ENCODE measurements at places on chromosomes 5 and 9. TPM values are rescaled to one million over a fixed set of nuclear protein-coding genes. Genes with fewer than 3 reads are reported as not detected.

DNA sequence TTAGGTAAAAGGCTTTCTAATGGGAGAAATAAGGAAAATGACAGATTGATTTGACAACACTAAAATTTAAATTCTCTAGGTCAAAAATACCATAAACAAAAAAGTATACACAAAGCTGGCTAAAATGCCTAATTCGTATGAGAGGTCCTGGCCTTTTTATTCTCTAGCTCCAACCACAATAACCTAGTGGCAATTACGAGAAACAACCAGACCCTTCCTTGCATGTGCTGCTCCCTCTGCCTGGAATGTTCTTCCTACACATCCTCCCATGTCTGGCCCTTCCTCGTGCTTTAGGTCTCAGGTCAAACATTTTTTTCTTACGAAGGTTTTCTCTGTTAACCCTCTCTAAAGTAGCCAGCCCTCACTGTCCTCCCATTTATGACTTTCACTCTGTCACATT lies 176.4 kb upstream of the PLPPR1 start:
- no peak for DNase-seq

GRCh38 chr9:13282998-13283397 lies 3.5 kb upstream of the MPDZ start:
- no peak for DNase-seq

- DNase-seq = no peak
These were observed 128.7 kb downstream of the ATG10 start for GRCh38 chr5:82100303-82101077.

PCDH12 gene
- total RNA-seq = 1.2 TPM

- no peak for DNase-seq
These were observed 68.3 kb downstream of the TBCA start for GRCh38 chr5:77707791-77708190.

GRCh38 chr5:1702318-1702717 lies 97.3 kb downstream of the MRPL36 start:
- no peak for DNase-seq

- peak; percentile 22 for DNase-seq
These were observed 5.5 kb downstream of the NR2F1 start for GRCh38 chr5:93588352-93589151.

SCGB3A2 gene
- not detected for total RNA-seq

SPINK13 gene
- not detected for total RNA-seq

PCDHA1 gene
- total RNA-seq = 0.32 TPM

ADCY2 gene
- 14.8 TPM for total RNA-seq

DNA sequence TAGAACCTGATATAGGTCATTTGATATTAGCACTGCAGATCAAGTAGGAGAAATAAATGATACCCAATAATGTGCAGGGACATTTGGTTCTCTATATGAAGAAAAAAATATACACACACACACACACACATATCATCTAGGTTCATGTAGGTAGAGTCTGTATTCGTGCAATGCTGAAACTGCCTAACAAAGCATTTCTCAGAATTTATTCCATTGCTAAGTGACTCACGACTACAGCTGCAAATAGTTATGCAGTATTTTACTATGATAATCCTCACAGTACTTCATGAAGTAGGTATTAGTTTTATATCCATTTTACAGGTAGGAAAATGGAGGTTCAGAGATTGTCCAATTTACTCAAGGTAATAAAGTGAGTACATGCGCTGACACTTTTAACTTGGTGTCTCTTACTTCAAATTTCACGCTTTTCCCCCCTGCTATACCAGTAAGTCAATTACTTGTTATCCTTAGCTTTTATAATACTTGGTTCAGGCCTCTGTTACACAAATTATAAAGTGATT lies 2.4 kb downstream of the GIN1 start:
- DNase-seq = no peak

PFN3 gene
- not detected for total RNA-seq

OR2S2 gene
- total RNA-seq = not detected

GRCh38 chr5:172714491-172715420 lies 56.2 kb downstream of the DUSP1 start:
- peak; percentile 75 for DNase-seq

All from mucosa of descending colon (tissue), 3 donors.